ENCODE measurements at places on chromosomes 3 and 15. TPM values are rescaled to one million over a fixed set of nuclear protein-coding genes. Genes with fewer than 3 reads are reported as not detected.
A peak's percentile ranks its signal among the peaks of the same experiment; 100 is the strongest.

DNA sequence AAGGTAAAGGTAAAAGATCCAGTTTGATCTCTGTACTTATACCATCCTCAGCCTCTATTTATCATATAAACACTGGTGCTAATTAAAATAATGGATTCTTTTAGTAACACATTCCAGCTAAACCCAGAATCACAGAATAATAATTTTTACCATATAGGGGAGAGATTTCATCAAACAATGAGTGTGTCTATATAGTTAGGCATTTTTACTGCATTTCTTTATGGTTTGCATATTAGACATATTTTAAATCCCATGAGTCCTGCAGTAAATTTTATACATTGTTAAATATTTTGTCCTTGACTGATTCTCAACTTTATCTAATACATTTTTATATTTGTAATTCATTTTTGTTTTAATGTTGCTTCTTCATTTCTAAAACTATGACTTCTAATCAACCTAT lies 323.7 kb upstream of the AGTR1 start:
- DNase-seq, result no peak

DNA sequence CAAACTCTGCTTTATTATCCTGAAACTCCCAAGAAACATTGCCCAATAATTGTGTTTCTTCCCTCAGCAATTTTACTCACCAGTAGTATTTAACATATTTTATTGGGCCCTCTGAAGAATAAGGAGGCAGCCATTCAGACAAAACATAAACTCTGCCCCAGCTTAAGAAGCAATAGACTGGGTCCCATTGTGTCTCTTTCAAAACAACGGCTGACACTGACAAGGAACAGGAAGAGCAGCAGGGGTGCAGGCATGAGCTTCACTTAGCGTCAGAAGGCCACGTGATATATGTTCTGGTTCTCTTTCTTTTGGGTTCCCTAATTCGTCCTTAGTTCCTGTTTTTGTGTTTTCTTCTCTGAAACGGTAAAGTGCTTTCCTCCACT lies 242.3 kb downstream of the FHIT start:
- no peak for DNase-seq

DNA sequence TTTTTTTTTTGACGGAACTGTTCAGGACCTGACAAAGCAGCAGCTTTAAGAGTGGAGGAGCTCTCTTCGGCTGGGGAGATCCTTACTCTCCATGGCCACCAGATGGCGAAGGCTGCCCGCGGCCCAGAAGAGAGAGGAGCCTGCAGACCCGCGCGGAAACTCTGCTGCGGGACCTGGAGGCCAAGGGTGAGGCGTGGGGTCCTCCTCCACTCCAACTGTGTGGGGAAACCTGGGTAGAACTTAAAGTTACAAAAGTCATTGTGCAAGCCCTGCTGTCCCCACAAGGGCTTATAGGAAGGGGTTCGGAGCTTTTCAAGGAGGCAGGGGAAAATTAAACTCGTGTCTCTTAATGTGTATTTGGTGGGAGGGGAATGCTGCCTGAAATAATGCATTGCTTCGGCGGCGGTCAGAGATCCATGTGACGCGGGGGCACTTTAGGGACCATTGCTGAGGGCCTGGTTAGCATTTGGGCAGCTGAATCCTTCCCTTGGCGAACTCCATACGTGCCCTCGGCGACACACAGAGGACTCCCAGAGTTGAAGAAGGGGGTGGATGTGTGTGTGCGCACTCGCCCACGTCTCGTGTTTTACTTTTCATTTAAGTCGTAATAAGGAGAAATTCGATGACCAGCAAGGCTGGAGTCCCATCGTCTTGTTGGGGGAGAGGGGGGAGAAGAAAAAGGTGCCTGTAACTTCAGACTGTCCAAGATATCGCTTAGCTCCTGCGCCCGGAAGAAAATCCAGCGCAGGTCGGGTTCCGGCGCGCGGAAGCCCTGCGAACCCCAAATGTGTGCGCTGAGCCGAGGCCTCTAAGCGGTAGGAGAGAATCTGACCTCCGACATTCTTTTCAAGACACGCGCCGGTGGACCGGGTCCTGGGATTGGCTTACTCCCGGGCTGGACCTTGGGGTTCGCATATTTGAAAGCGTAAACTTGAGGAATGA lies 9.7 kb downstream of the EOMES start:
- no peak for DNase-seq

DNA sequence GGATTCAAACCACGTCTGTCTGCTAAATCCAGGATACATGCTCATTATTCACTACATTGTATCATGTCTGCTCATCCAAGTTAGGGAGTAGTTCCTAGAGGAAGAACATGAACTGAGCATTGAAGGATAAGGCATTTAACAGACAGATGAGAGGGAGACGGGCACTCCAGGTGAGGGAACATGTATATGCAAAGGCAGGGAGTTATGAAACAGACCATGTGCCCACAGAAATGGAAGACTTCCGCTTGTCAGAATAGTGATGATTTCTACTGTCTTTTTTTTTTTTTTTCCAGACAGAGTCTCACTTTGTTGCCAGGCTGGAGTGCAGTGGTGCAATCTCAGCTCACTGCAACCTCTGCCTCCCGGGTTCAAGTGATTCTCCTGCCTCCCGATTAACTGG lies 5.0 kb upstream of the NDUFAF1 start:
- DNase-seq, result no peak

- DNase-seq, result no peak
Observed at GRCh38 chr15:48414015-48414414, 82.8 kb downstream of the DUT start.

DNA sequence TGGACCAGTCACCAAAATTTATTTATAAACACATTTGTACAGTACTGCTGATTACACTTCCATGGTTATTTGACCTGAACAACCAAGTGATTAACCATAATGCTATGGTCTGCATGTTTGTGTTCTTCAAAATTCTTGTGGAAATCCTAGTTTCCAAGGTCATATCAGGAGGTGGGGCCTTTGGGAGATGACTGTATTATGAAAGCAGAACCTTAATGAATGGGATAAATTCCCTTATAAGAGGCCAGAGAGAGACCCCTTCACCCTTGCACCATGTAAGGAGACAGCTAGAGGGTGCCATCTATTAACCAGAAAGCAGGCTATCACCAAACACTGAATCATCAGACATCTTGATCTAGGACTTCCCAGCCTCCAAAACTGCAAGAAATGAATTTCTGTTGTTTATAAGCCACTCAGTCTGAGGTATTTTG lies 1.9 kb downstream of the SCAPER start:
- no peak for DNase-seq

DNA sequence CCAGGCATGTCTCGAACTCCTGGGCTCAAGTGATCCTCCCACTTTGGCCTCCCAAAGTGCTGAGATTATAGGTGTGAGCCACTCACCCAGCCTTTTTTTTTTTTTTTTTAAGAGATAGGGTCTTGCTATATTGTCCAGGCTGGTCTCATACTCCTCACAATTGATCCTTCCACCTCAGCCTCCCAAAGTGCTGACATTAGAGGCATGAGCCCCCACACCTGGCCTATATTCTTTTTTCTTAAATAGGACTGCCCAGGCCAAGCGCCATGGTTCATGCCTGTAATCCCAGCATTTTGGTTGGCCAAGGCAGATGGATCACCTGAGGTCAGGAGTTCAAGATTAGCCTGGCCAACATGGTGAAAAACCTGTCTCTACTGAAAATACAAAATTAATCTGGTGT lies 12.5 kb downstream of the NR1I2 start:
- DNase-seq, result no peak

DNA sequence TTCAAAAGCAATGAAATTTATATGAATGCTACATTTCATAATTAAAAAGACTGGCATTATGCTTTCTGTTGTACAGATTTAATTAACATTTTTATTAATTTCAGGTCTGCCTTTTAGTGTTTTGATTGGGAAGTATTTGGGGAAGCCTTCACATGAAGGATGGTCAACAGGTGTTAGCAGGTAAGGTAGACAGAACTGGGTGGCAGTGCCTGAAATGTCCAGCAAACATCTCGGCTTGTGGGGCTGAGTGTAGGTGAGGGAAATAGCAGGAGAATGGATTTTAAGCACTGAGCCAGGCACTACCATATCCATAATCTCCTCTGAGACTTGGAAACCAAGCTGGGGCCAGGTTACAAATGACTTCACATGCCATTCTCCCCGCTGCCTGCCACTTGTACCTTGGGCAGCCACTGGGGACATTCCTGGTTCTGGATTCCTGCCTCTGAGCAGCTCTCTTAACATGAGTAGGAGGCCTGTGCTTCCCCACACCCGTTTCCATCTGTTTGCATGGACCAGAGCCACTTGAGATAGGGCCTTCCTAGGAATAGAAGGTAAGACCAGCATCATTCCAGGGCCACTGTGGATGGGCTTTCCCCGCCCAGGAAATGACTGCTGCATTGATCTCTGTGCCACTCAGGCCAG lies 125.9 kb upstream of the HES1 start:
- no peak for DNase-seq

- DNase-seq, result peak; percentile 89
Observed at GRCh38 chr15:74375303-74375693, 7.9 kb upstream of the CYP11A1 start.

DNA sequence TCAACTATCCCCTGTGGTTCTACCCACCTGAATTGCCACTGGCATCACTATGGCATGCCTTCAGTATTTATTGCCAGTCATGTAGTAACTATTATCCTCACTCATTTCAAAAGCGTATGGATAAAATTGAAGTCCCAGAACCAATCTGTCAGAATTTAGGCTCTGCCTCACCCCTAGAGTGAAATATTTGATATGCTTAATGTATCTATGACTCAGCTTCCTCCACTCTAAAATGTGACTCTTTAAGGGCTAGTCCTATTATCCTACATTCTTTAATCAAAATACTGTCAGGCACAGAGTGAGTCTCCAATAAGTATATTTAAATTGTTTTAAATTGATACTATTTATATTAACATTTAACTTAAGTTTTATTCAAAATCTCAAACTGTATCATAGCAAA lies 27.6 kb downstream of the ARPP21 start:
- DNase-seq, result no peak

DNA sequence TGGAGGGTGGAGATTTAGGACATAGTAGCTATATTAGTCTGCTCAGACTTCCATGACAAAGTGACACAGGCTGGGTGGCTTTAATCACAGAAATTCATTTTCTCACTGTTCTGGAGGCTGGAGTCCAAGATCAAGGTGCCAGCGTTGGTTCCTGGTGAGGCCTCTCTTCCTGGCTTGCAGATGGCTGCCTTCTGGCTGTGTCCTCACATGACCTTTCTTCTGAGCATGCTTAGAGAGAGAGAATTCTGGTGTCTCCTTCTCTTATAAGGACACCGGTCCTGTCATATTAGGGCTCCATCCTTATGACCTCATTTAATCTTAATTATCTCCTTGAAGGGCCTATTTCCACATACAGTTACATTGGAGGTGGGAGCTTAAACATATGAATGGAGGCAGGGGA lies 14.9 kb upstream of the SHC4 start:
- no peak for DNase-seq

DNA sequence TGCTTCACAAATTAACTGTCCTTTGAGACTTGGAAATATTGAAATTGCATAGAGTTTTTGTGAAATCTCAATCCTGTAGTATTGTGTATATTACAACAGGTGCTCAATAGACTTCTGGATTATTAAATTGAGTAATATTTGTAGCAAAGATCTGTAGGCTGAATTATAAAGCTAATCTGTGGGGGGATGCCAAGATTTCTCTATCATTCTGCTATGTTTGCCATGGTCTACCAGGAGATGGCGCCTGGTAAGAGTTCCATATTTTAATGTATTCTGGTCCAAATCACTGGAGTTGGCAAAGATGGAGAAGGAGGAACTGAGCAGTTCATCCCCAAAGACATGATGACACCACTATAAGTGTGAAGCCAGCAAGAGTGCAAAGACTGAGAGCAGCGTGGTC lies 340.9 kb upstream of the TPRG1 start:
- no peak for DNase-seq

DNA sequence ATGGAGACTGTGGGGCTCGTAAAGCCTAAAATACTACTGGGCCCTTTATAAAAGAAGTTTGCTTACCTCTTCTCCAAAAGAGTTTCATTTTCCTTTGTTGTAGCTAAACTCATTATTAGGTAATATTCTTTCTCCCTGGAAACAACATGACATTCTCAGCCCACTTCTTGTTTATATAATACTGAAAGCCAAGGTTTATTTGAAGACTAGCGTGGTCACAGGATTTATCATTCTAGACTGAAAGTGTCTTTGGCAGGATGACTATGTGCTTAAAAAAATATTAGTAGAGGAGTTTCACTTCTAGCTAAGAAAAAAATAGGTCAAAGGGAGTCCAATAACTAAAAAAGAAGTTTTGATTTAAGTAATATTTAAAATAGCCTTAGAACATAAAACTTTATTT lies 1085.2 kb upstream of the CADM2 start:
- no peak for DNase-seq

ITGB5 gene
- 339 TPM for total RNA-seq

POTEB gene
- not detected for total RNA-seq

ABHD17C gene
- 5.0 TPM for total RNA-seq

DNASE1L3 gene
- total RNA-seq, result 5.1 TPM

ARMC8 gene
- 102 TPM for total RNA-seq

STX19 gene
- not detected for total RNA-seq

GXYLT2 gene
- 8.4 TPM for total RNA-seq
